ENCODE measurements at places on chromosomes 3 and 15. TPM values are rescaled to one million over a fixed set of nuclear protein-coding genes. Genes with fewer than 3 reads are reported as not detected.

Gene CYP1A2
- polyA plus RNA-seq = not detected

Gene ST8SIA2
- polyA plus RNA-seq = 0.20 TPM

Gene PDZRN3
- polyA plus RNA-seq = 16.4 TPM

Gene FOXL2NB
- 0.62 TPM for polyA plus RNA-seq

Gene ZWILCH
- 2.5 TPM for polyA plus RNA-seq

Gene CNTN6
- polyA plus RNA-seq = 7.2 TPM

Gene OSTN
- polyA plus RNA-seq = not detected
